Osteoblast (primary cell): ENCODE measurements at places on chromosomes 2 and 18. TPM values are rescaled to one million over a fixed set of nuclear protein-coding genes. Genes with fewer than 3 reads are reported as not detected.

- no peak for DNase-seq
Observed at GRCh38 chr18:57094175-57094574, 52.7 kb upstream of the BOD1L2 start.

- DNase-seq: no peak
Observed at GRCh38 chr2:201444746-201445465, 6.4 kb downstream of the TRAK2 start.

DNA sequence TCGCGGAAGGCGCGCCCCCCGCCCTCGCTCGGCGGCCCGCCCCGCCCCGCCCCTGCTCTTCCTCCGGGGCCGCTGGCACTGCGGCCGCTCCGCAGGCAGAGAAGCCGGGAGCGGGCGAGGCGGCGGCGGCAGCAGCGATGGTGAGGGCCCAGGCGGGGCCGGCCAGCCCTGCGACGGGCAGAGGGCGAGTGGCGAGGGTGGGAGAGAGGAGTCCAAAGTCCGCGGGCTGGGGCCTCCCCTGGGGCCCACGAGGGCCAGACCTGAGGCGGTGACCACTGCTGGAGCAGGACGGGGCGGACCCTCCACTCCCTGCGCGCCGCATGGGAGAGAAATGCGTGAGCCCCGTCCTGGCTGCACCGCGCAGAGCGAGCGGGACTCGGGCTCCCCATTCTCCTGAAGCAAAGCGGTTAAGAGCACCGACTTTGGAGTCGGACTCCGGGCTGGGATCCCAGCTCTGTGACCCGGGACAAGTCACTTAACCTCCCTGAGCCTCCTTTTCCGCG lies at the start of gene VAMP5:
TSS of gene VAMP5 (plus strand) at position 78 of the 503 bp plus-strand sequence. CDS start at position 138, 60 bp downstream.
- peak; percentile 90 for DNase-seq

- DNase-seq: peak; percentile 59
Observed at GRCh38 chr2:233336541-233336940, 17.8 kb upstream of the DGKD start.

DNA sequence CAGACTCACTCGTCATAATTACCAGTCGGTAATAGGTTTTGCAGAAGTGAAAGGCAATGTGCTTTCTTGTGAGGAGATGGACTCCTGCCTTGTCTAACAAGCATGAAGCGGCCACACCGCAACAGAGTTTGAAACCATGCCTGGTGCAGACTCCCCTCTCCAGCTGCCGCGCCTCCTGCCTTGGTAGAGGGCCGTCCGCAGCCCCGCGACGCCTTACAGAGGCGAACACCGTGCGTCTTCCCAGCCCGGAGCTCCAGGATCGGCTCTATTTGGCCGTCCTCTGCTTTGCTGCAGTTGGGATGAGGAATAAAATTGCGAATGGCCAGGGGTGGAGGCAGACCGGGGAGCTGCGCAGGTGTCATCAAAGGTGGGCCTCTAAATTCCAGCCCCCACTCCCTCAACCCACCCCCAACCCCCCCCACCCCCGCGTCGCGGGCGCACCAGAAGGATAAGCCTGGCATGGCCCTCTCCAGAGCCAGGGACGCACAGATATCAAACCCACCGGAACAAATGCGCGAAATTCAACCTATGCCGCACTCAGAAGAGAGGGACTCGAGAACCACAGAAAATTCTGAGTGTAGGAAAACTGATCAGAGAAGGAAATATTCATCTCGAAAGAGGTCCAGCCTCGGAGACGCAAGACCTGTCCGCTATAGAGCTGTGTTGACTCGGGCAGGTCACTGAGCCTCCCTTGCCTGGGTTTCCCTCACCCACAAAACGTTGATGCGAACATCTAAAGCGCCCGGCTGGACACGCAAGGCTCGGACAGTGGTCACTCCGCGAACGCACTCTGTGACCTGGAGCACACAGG lies 1.1 kb downstream of the TRABD2A start:
- DNase-seq: peak; percentile 84

DNA sequence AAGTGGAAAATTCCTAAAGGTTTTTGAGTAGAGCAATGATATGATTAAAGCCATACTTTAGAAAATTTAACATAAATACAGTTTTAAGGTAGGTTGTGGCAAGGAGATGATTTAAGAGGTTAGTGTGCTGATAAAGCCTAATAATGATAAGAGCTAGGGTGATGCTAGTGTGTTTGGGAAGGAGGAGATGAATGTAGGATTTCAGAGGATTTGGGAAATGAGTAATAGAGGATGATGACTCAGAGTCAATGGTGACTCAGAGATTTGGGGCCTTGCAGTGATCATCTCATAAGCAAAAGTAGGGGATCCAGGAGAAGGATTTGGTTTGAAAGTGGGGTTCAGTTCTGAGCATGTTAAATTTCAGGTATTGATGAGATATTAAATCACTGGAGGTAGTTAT lies 23.3 kb downstream of the STAMBP start:
- no peak for DNase-seq

DNA sequence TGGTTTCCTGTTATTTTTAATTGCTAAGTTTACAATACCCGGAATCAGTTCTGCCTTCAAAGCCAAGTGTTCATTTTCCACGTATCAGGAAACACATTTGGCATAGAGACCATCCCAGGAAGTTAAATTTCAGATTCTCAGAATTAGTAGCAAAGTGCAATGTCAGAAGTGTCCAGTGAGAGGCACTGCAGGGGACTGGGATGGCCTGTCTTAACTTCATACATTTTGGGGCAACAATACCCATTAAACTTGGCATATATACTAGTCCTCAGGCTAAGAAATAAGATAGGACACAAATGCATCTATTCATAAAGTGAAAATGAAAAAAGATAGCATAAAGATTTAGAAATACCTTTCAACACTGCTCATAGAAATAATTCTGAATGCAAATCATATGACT lies 1.5 kb upstream of the IL1RL2 start:
- DNase-seq: peak; percentile 75

- DNase-seq: no peak
Observed at GRCh38 chr18:74204526-74205152, 56.3 kb downstream of the TIMM21 start.

GRCh38 chr2:201807452-201807999 lies 1.2 kb downstream of the CDK15 start:
- DNase-seq: peak; percentile 90

DNA sequence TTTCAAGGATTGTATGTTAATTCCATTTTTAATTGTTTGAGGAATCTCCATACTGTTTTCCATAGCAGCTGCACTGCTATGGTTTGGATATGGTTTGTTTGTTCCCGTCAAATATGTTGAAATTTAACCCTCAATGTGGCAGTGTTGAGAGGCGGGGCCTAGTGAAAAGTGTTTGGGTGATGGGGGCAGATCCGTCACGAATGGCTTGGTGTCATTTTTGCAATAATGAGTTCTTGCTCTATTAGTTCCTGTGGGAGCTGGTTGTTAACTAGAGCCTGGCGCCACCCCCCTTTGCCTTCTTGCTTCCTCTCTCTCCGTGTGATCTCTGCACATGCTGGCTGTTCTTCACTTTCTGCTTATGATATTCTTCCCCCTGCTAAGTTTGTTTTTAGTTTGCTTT lies 71.4 kb upstream of the LDLRAD4 start:
- no peak for DNase-seq

GRCh38 chr2:186590350-186590758 lies 498 bp downstream of the ITGAV start:
- peak; percentile 50 for DNase-seq

GRCh38 chr18:47754311-47755101 lies 176.0 kb downstream of the SMAD2 start:
- DNase-seq: peak; percentile 75

DNA sequence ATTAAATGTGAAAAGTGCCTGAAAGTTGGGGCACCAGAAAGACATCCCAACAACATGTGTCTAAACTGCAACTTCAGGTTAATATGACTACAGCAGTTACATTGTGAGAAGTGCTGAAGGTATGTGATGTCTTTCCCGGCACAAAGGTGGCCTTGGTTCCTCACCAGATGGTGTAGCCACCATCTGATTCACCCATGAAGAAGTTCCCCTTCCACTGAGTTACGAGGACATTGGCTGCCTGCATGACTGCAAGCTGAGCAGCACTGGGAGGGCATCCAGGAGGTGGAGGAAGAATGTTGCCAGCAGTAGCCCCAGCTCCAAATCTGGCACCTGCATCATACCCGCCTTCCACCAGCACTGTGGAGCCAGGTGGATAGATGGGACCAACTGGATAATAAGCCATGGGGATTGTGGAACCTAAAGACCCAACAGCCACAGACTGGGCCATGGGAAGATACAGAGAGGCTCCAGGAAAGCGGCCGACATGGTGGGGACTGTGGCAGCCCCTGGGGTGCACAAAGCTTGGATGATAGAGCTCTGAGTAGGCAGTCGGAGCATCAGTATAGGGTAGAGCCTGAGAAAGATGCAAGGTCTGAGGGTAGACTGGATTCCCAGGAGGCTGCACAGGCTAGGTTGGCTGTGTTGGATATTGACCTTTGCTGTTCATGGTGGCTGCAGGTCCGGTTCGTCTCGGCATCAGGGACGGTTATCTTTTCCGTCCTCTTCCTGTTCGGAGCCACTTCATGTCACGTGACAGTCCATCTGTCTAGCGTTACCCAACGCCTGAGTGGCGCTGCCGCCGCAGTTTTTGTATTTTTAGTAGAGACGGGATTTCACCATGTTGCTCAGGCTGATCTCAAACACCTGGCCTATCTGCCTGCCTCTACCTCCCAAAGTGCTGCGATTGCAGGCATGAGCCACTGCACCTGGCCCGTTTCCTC lies 36.9 kb downstream of the SUMO1 start:
- no peak for DNase-seq

- DNase-seq: no peak
Observed at GRCh38 chr2:220499225-220499624, 871.8 kb downstream of the SLC4A3 start.

GRCh38 chr2:229725716-229726574 lies 11.6 kb upstream of the DNER start:
- peak; percentile 32 for DNase-seq

GRCh38 chr18:11657152-11657551 lies 31.9 kb upstream of the GNAL start:
- DNase-seq: no peak

DNA sequence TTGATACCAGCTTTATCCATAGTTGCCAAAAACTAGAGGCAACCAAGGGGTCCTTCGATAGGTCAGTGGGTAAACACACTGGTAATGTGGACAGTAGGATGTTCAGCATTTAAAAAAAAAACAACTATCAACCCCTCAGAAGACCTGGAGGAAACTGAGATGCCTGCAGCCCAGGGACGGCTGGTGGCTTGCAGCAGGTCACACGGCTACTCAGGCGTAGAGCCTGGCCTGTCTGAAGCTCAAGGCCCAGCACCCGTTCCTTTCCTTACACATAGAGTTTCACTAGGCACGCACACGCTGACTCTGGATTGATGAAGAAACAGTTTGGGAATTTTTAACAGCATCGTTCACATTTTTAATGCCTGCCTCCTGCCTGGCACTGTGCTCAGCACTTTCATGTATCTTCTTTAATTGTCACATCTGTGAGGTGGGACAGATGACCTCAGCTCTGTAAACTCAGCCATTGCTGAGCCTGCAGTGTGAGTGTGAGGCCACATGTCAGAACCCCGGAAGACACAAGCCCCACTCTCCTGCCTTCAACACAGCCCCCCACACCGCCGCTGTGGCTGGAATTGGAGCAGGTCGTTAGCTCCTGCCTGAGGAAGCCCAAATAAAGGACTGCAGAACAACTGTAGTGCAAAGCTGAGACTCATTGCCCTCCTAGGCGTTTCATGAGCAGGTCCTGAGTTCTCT lies 40.7 kb downstream of the TRAPPC12 start:
- DNase-seq: no peak

GRCh38 chr2:129923265-129924091 lies 56.0 kb upstream of the RAB6C start:
- no peak for DNase-seq

GRCh38 chr2:226398580-226398979 lies 401.0 kb downstream of the IRS1 start:
- DNase-seq: no peak

DNA sequence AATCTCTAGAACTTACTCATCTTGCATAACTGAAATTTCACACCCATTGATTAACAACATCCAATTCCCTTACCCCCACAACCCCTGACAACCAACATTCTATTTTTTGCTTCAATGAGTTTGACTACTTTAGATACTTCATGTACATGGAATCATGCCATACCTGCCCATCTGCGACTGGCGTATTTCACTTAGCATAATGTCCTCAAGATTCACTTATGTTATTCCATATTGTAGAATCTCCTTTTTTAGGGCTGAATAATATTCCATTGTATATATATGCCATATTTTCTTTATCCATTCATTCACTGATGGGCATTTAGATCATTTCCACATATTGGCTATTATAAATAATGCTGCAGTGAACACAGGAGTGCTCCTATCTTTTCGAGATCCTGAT lies 13.8 kb downstream of the CTAGE1 start:
- no peak for DNase-seq

GRCh38 chr2:143852759-143853158 lies 667.2 kb downstream of the ZEB2 start:
- no peak for DNase-seq

- DNase-seq: no peak
Observed at GRCh38 chr2:55460562-55460961, 40.9 kb upstream of the CCDC88A start.

- DNase-seq: no peak
Observed at GRCh38 chr2:71507476-71507875, 54.1 kb downstream of the DYSF start.

The IL18RAP gene
- total RNA-seq: not detected in 2 replicates

The KRTCAP3 gene
- under 0.01 and 0.72 TPM in 2 replicates for total RNA-seq

The ANKRD30B gene
- 6.9 and 11.5 TPM in 2 replicates for total RNA-seq

The RBM43 gene
- total RNA-seq: 11.6 and 12.1 TPM in 2 replicates

The DOK6 gene
- 2.7 and 3.6 TPM in 2 replicates for total RNA-seq
